ENCODE measurements at places on chromosomes 11 and 22.

DNA sequence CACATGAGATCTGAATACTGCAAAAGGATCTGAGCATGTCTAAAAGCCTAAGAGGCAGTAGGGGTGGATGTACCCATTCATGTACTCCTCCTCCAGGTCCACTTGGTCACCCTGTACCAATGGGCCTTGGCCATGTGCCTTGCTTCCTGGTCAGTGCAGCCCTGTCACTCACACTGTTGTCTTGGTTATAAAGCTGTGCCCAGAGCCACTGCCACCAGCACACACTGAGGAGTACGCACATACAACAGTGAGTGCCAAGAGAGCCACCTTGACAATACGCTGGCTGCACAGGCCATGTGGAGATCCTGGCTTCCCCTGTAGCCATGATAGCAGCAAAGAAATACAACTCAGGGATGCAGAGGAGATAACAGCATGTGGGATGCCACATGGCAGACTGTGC lies 96.4 kb upstream of the LDLRAD3 start:
- DNase-seq, result no peak

DNA sequence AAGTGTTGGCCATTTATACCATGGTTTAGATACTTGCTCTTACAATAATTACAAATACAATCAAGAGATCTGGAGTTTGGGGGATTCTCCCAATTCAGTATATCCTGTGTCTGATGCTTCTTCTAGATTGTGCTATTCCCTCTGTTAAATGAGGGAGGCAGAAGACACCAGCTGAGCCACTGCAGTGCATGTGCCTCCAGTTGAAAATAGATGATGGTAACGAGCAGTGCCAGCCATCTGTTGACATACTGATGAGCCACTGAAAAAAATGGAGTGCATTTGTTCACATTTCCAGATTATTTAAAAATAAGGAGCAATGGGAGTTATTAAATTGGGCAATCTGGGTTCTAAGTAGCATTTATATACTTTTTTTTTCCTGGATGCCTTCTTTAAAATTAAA lies 1428.0 kb upstream of the TENM4 start:
- DNase-seq, result no peak

DNA sequence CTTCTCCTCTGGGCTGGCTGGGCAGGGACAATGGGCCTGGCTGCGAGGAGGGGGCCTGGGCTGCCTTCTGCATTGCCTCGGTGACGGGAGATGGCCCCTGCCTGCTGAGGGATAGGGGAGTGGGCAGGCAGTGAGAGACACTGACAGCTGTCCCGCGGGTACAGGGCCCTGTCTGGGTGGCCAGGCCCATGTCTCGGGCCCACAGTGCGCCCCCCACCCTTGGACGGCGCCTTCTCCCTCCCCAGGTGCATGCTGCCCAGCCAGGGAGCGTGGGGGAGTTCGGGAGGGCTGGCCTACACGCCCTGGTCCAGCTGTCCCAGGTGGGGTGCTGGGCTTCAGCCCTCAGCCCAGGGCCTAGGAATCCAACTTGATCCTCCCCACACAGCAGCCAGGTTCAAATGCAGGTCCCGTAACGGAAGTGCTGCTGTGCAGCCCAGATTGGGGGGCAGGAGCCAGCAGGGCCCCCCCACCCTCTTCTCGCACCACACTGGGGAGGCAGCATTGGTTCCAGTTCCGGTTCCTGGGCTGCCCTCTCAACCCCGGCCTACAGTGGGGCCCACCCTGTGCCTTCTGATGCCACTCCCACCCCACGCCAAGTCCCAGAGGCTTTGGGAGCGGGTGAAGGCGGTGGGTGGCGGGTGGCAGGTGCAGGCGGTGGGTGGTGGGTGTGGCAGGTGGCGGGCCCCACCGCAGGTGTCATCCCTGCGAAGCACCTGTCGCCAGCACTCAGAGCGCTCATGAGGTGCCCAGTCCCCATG lies 7.3 kb upstream of the TSSC4 start:
- DNase-seq, result no peak

DNA sequence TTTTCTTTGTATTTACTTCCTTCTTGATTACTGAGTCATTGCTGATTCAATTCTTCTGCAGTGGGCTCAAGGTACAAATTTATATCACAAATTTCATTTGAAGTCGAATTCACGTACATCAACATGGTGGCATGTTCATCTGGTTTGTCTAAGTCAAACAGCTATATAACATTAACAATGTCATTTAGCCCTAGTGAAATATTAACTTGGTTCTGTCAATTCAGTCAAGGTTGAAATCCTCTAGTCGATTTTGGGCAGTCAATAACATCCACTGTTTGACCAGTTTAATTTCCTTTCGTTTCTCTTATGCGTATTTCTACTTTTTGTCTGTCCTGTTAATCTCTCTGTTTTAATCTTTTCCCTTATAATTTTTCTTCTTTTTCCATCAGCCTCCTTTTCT lies 4.1 kb upstream of the ATXN10 start:
- DNase-seq, result no peak

DNA sequence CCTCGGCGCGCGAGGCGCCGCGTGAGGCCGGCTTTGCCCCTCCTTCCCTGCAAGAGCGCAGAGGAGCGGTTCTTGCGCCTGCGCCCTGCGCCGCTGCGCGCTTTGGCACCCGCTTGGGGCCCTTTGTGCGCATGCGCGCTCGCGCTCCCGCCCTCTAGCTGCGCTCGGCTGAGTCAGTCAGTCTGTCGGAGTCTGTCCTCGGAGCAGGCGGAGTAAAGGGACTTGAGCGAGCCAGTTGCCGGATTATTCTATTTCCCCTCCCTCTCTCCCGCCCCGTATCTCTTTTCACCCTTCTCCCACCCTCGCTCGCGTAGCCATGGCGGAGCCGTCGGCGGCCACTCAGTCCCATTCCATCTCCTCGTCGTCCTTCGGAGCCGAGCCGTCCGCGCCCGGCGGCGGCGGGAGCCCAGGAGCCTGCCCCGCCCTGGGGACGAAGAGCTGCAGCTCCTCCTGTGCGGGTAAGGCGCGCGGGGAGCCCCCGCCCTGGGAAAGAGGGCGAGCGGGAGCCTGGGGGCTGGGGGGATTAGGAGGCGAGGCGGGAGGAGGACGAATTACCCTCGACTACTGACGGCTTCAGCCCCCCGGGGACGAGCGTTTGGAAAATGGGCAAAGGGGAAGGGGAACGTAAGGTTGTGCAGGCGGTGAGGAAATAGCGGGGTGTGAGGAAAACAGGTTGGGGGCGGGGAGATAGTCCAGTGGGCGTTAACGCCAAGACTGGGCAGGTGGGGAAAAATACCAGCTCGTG lies at the start of gene RTN3:
Gene RTN3, plus strand, starts transcription at position 180 of the 745 bp plus-strand sequence. Its CDS starts 137 bp downstream, at position 317.
- peak; percentile 96 for DNase-seq

GRCh38 chr22:29833392-29833965 lies 4.6 kb downstream of the ASCC2 start:
- no peak for DNase-seq

- DNase-seq, result no peak
Observed at GRCh38 chr11:36341915-36342314, 45.8 kb downstream of the PRR5L start.

GRCh38 chr11:33899400-33900037 lies 7.6 kb upstream of the LMO2 start:
- no peak for DNase-seq

DNA sequence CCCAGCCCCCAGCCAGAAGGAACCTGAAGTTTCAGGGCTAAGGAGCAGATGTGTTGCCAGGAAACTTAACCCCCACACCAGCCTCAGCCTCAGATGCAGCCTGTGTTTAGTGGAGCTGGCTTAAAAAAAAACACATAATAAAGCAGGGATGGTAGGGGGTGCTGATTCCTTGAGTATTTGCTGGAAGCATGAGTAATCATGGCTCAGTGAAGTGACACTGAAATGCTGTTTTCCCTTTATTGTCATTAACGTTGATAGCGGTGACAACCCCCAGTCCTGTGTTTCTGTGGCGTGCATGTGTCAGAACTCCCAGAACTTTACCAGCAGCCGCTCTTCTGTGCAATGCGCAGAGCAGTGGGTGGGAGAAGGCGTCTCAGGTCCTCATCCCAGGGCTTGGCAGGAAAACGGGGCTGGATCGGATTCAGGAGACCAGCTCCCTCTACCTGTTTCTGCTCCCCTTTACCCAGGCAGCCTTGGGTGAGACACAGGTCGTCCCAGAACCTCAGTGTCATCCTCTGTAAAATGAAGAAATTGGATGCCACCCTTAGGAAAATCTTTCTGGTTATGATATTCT lies 1282.1 kb downstream of the TBC1D22A start:
- no peak for DNase-seq

DNA sequence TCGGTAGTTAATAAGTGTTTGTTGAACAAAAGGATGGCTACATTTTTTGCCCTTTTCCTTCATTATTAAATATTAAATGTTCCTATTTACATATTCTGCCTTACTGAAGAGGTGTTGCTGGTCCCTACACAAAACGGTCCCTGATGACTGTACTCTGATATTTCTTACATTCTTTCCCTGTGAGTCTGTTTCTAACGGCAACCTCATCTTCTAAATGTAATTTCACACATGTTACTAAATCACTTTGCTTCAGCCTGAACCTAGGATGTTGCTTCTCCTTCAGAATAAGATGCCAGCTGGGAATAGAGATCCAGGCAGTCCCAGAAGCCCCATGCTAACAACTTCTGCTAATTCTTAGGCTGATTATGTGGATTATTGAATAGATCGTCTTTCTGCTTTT lies 50.3 kb downstream of the SPON1 start:
- DNase-seq, result no peak

DNA sequence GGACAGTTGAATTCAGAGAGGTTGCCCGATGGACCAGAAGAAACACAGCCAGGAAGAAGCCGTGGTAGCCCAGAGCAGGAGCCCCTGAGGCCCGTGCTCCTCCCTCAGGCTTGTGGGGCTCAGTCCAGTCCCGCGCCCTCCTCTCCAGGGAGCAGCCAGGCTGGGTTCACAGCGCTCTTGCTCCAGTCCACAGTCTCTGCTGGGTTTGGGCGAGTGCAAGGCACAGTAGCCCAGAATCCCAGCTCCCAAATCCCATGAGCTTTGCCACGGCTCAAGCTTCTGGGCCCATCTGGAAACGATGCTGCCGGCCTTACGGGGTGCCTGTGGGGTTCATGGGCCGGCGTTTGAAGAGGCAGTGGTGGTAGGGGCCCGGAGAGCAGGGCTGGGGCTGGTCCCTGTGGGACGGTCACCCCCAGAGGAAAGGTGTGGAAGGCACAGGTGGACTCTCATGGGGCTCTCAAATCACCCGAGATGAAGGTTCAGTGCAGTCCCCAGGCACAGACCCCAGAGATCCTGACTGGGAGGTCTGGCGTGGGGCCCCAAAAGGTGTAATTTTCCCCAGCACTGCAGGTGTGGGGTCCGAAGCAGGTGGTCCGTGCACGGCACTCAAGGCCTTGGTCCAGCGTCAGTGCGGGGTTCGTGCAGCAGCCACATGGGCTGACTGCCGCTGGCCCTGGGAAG lies 30.6 kb upstream of the ATXN10 start:
- DNase-seq, result no peak

- no peak for DNase-seq
Observed at GRCh38 chr11:103700622-103701021, 335.8 kb upstream of the DDI1 start.

- DNase-seq, result no peak
Observed at GRCh38 chr22:37430941-37431340, 3.7 kb upstream of the ELFN2 start.

DNA sequence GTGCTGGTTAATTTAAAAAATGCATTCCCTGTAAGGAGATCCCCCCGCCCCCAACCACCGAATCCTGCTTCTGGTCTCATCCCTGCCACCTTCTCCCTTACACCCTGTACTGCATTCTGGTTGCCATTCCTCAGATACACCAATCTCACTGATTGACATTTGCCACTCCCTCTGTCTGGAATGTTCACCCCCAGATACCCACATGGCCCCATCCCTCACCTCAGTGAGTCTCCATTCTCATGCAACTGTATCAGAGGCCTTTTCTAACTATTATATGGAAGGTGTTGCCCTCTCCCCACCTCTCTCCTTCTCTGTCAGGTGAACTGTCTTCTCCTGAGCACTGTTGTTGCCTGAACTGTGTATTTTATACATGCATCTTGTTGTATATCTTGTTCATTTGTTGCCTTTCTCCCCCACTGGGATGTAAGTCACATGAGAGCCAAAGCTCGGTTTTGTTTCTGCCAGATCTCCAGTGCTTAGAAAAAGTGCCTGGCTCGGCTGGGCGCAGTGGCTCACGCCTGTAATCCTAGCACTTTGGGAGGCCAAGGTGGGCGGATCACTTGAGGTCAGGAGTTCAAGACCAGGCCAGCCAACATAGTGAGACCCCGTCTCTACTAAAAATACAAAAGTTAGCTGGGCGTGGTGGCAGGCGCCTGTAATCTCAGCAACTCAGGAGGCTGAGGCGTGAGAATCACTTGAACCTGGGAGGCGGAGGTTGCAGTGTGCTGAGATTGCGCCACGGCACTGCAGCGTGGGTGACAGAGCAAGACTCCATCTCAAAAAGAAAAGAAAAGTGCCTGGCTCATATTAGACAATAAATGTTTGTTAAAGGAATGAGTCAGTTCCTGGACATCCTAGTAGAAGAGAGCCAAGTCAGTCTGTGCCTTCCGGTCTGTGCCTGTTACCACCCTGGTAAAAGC lies 61.0 kb downstream of the TNRC6B start:
- DNase-seq, result no peak

DNA sequence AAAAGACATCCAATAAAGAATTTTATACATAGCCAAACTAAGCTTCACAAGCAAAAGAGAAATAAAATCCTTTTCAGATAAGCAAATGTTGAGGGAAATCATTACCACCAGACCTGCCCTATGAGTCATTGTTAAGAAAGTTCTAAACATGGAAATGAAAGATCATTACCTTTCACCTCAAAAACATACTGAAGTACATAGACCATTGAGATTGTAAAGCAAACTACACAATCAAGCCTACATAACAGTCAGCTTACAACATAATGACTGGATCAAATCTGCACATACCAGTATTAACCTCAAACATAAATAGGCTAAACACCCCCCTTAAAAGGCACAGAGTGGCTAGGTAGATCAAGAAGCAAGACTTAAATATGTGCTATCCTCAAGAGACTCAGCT lies 501.0 kb upstream of the LUZP2 start:
- DNase-seq, result no peak

DNA sequence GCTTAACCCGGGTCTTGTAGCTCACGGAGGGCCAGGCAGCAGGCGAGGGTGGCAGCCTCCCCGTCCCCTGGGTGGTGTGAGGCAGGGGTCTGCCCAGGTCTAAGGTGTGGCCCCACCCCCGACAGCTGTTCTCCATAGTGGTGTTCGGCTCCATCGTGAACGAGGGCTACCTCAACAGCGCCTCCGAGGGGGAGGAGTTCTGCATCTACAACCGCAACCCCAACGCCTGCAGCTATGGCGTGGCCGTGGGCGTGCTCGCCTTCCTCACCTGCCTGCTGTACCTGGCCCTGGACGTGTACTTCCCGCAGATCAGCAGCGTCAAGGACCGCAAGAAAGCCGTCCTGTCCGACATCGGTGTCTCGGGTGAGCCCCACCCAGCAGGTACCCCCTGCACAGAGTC lies 24.4 kb downstream of the SYNGR1 start:
- DNase-seq, result no peak

DNA sequence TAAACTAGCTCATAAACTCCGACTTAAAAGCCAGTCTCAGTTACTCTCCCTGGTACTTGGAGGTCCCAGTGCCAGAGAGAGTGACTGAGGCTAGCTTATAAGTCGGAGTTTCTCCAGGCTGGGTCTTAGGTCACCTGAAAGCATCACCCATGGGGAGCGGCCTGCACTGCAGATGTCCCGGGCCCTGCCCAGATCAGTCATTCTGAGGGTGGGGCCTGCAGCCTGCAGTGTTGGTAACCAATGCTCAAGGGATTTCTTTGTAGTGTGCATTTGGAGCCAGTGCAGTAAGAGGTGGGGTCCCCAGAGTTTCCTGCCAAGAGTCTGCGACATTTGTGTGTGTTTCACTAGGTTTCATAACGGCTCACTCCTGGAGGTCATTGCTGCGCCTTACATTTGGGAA lies 14.8 kb downstream of the TAB1 start:
- DNase-seq, result no peak

GRCh38 chr11:57095417-57095816 lies 86.3 kb upstream of the LRRC55 start:
- no peak for DNase-seq

GRCh38 chr11:103903621-103904323 lies 132.7 kb upstream of the DDI1 start:
- DNase-seq, result no peak
